ENCODE measurements at places on chromosomes 16 and 17.
A peak's percentile ranks its signal among the peaks of the same experiment; 100 is the strongest.

GRCh38 chr16:65793781-65794180 lies 572.7 kb upstream of the CDH5 start:
- no peak for DNase-seq

DNA sequence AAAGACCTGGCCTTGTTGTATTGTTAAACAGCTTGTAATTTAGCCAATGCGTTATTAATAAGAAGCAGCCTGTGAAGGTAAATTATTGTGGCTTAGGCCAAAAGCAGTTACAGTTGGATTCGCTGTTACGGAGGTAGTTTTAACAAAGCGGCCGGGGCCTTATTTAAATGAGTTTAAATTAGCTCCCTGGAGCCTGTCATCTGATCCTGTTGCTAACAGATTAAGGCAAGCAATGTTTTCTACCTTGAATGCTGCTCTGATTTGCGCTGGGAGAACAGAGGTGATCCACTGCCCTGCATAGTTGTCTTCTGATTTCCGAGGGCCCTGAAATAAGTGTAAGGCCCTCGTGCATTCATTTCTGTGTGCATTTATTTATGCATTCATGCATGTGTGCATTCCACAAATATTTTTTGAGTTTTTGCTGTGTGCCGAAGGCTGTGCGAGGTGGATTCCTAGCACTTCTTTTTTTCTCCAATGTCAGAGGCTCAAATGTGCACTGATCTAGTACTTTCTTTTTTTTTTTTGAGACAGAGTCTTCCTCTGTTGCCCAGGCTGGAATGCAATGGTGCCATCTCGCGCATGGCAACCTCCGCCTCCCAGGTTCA lies 10.9 kb downstream of the SEC14L5 start:
- no peak for DNase-seq

- DNase-seq = no peak
These were observed 189.0 kb upstream of the GOT2 start for GRCh38 chr16:58923094-58923493.

GRCh38 chr17:41917192-41917591 lies 1.6 kb downstream of the ACLY start:
- no peak for DNase-seq

DNA sequence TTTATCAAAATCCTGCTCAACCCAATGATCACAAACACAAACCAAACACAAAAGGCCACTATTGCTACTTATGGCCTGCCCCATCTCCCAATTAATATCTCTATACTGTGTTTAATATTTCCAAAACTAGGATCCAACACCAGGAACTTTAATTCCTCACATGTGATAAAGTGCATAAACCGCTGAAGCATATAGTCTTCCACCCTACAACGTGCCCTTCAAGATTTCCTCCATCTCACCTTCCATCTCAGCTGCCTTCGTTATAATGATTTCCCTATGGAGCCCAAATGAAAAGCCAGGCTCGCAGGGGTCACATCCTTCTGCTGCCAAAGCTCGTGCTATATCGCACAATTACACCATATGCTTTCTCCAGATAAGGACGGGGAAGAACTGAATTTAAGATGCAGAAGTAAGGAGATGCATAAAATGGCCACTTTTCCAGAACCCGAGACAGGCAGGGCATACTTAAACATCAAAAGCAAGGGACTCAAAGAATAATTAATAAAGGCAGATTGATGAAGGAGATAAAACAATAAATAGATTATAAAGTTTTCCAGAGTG lies 1.8 kb downstream of the MYH10 start:
- DNase-seq = peak; percentile 32

- DNase-seq = peak; percentile 2
These were observed 28.9 kb upstream of the CDH15 start for GRCh38 chr16:89142474-89143195.

- DNase-seq = no peak
These were observed 14.3 kb downstream of the CCNF start for GRCh38 chr16:2443555-2443954.

- no peak for DNase-seq
These were observed 47.1 kb downstream of the ABAT start for GRCh38 chr16:8721336-8722024.

- DNase-seq = no peak
These were observed 40.5 kb downstream of the PSME3IP1 start for GRCh38 chr16:57145046-57146021.

Data from glutamatergic neuron (in vitro differentiated cells).